ENCODE measurements at places on chromosomes 2 and 18.

DNA sequence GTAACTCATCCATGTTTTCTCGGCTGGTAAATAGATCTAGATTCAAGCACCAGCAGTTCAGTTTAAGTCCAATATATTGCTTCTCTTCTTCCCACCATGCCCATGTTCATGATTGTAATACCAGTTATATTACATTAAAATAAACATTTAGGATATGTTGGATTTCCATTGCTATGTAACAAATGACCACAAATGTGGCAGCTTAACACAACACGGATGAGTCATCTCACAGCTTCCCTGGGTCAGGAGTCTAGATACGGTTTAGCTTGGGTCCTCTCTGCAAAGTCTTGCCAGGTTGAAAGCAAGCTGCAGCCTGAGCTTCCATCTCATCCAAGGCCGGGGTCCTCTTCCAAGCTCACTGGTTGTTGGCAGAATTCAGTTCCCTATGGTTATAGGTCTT, 39.4 kb upstream of the SMAD2 start:
- no peak for DNase-seq

DNA sequence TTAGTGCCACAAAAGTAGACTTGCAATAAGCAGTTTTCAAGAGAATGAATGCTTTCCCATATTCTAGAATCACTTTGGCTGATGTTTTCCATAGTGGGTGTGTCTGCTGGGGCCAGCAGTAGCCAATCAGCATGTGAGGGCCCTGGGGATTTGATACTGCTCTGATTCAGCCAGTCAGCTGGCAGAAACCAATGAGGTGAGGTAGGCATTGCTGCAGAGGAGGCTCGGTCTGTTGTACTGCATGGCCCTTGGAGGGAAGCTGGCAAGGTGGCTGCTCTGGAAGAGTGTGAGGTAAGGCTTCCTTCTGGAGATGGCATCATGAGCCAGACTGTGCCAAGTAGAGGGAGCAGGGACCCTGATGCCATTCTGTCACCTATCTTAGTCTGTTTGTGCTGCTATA, 22.7 kb downstream of the TMEM87B start:
- DNase-seq: no peak

- no peak for DNase-seq
These were observed 76.7 kb downstream of the DTNB start for GRCh38 chr2:25596516-25597244.

- no peak for DNase-seq
These were observed 6.5 kb downstream of the GLS start for GRCh38 chr2:190887089-190887488.

DNA sequence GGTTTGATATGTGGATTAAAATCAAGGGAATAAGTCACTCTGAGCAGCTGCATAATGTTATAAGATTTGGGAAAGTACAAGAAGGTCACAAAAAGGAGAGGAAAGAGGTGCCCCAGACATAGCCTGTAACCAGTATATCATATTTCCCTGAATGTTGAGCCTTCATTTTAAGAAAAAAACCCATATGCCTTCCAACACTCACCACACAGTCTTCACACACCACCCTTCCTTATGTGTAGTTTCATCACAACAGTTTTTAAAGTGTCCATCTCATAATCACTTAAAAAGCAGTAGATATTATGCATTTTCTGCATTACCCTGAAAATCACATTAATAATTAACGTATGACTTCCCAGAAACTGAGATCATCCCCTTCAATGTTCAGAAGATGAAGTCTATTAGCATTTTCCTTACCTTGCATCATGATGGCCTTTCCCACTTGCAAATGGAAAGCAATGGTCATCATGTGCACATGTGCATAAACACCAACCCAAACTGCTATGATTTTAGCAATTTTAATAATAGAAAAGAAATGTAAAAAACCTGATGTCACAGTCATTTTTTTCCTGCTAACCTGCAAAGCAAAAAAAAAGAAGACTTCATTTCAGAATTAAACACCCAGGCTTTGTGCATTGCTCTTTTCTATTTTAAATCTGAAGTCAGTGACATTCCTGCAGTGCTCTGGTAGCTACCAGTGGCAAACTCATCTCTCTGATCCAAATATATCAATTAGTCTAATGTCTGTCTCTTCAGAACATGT, 465.0 kb downstream of the SUCLG1 start:
- no peak for DNase-seq

- DNase-seq: no peak
These were observed 271.0 kb upstream of the GALNT5 start for GRCh38 chr2:156986339-156986988.

- DNase-seq: no peak
These were observed 19.8 kb downstream of the TET3 start for GRCh38 chr2:74004212-74005182.

GRCh38 chr2:9782197-9782719, 61.0 kb upstream of the TAF1B start:
- peak; percentile 47 for DNase-seq

DNA sequence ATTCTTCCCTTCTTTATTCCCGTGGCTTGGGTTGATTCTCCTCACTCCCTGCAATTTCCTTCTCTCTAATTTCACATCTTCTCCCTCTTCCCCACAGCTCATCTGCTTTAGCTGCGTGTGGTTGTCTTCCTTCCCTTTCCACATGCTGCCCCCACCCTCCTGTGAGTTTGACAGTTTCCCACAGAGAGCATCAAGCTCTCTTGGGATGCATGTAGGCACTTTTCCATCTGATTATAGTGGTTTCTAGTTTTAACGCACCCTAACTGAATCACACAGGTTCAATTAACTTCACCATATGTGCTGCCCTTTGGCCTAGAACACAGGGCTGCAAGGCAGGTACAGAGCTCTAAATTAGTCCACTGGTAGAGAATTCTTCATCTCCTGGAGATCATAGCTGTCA, 110.5 kb downstream of the TACR1 start:
- no peak for DNase-seq

DNA sequence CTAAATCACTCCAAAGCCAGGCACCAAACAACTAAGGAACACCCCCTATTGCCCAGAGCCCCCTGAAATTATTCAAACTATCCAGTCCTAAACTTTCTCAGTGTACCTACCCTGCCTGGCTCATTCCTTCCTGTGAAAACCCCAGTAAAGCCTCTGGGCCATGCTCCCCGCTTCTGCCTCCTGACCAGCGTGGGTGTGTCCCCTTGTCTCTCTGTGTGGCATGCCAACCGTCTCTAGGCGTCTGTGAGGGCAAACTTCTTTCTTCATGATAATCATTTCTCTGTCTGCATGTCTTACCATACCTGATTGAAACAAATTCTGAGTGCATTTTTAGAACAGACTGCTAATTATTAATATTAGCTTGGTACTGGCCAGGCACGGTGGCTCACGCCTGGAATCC, 109.0 kb upstream of the MSH2 start:
- no peak for DNase-seq

DNA sequence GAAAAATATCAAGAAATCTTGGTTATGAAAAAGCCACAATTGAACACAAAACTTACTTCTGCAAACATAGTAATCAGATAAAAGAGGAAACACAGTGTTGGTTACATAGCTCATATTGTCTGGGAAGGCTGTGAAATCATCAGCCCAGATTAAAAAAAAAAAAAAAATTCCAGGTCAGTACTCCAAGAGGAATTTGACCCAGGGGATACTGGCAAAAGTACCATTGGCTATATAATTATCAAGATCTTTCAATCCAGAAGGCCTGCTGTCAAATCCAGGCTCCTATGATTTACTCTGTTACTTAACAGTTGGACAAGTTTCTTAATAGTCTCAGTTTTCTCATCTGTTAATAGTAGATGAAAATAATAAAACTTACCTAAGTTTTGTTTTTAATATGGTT, 12.9 kb upstream of the IKZF2 start:
- no peak for DNase-seq

- DNase-seq: no peak
These were observed 331.9 kb downstream of the LRRTM1 start for GRCh38 chr2:79972661-79973060.

DNA sequence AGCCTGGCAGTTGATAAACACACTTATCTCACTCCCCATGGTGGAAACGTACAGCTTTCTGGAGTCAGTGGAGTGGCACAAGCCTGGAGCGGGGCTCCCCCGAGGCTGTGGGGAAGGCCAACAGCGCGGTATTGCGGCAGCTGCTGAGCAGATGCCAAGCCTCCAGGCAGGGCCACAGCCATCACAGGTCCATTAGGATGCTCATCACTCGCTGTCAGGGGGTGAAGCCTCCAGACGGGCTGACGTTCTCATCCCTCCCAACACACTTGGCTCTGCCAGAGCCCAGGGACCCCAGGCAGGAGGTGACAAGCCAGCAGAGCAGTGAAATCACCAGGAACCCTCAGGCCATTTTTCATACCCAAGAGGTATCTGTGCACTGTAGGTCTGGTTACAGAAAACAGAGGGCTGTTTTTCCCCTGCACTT, 529.2 kb upstream of the KLHL29 start:
- DNase-seq: no peak

DNA sequence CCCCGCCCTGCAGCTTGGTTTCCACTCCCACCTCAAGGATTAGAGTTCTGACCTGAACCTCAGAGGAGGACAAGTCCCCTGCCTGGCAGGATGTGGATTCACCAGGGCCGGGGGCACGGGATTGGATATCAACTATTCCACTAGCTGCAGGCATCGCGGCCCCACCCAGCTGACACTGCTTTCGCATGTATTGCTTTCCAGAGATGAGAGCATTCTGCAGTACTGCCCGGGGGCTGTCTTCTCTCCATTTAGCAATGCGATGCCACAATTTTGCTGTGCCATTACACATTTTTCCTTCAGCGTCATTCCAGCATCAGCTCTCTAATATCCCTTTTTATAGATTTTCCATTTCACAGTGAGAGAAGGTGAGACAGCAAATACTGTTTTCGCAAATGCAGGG, 42.0 kb downstream of the CTIF start:
- no peak for DNase-seq

- no peak for DNase-seq
These were observed 5.8 kb upstream of the DGUOK start for GRCh38 chr2:73920577-73921545.

- no peak for DNase-seq
These were observed 26.1 kb downstream of the CDC42EP3 start for GRCh38 chr2:37645362-37645761.

DNA sequence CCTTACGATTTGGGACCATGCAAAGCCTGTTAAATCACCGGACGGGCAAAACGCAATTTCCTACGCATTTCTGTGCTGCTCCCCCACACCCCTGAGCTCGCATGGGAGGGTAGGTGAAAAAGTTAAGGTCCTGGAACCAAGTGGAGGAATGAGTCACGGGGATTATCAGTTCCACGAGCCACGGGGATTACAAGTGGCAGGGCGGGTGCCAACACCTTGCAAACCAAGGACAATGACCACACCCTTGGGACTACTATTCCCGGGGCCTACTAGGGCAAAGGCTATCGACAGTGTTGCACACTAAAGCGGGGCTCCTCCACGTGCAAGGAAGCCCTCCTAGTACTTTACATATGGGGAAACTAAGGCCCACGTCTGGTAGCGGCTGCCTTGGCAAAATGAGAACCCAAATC, 447 bp downstream of the RETSAT start:
- no peak for DNase-seq

DNA sequence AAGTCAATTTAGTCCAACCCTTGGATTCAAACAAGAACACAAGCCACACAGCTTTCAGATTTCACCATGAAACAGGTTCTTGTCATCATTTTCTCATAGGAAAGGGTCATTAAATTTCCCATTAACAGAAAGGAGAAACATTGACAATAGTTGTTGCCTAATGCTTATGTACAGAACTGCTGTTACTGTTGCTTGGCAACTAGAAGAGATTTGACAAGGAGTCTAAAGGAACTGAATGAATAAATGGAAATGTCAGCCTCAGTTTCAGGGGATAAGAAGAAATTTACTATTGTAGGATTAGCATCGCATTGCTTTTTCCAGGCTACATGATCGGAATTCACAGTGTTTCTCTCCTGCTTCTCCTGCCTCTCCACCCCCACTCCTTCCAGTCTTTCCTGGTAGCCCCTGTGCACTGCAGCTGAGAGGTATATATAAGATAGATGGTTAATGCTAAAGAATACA, 90.3 kb downstream of the SPATS2L start:
- no peak for DNase-seq

DNA sequence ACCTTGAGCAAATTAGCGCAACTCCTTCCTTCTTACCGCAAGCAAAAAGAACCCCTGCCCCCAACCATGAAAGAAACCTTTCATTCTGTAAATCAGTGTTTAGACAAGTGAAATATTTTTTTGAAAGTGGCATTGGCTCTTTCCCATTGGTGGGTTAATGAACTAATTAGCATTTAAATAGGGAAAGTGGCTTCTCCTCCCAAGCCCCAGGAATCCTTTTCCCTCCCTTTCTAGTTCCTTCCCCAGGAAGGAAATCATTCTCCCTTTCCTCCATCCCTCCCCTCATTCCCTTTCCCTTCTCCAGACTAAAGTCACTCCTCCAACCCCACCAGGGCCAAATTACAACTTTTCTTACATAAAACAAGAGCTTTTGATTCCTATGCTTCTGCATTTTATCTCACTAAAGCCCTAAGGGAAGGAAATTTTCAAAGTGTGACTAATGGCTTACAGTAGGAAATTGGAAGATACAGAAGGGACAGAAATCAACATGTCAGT, 22.9 kb upstream of the TYMS start:
- DNase-seq: no peak

DNA sequence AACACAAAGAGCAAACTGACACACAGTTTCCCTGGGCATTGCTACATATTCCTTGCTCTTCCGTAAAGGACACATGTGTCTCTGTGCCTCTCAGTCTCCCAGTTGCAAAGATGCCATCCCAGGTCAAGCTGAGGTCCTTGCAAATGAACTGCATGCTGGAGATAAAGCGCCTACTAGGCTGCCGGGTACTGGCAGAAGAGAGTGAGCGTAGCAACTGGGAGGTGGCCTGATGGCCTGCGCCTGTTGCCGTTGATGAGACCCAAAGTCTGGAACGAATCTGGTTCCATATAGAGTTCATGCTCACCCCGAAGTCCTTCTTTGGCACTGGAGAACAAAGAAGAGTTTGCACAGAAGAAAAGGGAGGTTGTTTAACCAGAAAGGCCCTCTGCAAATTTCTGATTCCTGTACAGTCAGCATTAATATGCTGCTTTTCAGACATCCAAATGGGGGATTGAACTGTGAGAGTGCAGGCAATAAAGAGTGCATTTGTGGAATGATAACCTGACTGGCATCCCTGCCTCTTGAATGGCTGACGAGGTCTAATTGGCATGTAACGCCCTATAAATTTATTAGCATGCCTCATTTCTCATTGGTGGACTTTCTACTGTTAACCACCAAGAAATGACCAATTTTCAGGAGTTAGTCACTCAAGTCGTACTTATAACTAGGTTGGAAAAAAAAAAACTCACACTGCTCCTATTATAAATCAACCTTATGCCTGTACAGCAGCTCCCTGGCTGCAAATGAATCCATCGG, 78.7 kb downstream of the GBX2 start:
- no peak for DNase-seq

Data from stimulated activated CD8-positive, alpha-beta memory T cell treated with anti-CD3 and anti-CD28 coated beads, Interleukin-4, amount 100 ng/mL, for 1 hour (primary cell).